ENCODE measurements at places on chromosomes 2 and 18.

DNA sequence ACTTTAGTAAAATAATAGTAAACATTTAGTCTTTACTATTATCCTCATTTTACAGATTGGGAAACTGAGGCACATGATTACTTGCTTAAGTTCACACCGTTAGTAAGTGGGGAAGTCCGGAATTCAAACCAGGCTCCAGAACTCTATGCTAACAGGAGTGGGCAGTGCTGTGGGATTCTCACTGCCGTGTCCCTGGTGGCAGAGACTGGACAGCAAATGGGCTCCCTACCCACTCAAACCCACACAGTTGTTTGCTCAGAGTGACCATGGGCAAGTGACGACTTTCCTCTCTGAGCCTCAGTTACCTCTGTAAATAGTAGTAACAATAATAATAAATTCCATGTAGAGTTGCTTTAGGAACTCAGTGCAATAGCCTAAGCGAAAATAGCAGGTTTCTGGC is 24.0 kb downstream of the MAIP1 start:
- no peak for DNase-seq

DNA sequence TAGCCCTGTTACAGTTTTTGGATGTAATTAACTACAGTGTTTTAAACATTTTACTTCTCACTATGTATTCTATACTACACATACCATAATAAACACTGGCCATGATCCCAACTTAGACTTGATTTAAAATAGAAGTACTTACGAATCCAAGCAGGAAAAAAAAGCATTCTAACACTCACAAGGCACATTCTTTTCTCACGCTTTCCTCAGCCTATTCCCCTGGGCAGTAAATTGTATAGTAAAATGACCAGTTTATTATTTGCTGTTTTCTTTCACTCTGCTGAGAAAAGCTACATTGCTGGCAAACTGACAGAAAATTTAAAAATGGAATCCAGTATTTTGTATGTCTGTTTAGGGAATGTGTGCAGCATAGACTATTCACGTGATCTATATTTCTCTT is 2.8 kb upstream of the TANC1 start:
- no peak for DNase-seq

DNA sequence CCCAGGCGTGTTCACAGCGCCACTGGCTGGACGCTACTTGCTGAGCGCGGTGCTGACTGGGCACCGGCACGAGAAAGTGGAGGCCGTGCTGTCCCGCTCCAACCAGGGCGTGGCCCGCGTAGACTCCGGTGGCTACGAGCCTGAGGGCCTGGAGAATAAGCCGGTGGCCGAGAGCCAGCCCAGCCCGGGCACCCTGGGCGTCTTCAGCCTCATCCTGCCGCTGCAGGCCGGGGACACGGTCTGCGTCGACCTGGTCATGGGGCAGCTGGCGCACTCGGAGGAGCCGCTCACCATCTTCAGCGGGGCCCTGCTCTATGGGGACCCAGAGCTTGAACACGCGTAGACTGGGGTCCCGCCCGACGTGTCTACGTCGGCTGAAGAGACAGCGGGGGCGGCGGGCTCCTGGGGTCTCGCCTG is 891 bp upstream of the KHK start:
- peak; percentile 54 for DNase-seq

- DNase-seq, result no peak
These were observed 371.9 kb downstream of the IRS1 start for GRCh38 chr2:226427538-226428307.

DNA sequence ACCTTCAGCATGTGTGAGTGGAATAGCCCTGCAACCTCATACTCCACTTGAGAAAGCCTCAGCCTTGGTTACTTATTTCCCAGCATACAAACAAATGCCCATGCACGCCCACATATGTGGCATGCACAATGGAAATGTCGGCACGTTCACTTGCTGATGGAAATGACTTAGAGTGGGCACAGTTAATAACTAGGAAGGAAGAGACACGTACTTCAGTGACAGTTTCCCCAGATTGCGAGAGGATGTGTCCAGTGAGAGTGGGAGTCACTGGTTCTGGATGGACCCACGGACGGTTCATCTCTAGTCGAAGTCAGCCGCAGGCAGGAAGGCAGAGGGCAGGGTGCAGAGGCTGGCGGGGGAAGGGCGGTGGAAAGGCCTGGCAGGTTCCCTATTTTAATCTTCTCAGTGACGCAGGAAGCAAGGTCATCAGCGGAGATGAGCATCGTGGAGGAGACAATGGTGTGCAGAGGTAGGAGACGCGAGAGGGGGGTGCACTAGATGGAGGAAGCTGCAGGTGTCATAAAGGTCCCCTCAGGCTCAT is 350.7 kb upstream of the MYT1L start:
- no peak for DNase-seq

GRCh38 chr2:100427627-100428258 is 10.3 kb upstream of the CHST10 start:
- DNase-seq, result peak; percentile 76

DNA sequence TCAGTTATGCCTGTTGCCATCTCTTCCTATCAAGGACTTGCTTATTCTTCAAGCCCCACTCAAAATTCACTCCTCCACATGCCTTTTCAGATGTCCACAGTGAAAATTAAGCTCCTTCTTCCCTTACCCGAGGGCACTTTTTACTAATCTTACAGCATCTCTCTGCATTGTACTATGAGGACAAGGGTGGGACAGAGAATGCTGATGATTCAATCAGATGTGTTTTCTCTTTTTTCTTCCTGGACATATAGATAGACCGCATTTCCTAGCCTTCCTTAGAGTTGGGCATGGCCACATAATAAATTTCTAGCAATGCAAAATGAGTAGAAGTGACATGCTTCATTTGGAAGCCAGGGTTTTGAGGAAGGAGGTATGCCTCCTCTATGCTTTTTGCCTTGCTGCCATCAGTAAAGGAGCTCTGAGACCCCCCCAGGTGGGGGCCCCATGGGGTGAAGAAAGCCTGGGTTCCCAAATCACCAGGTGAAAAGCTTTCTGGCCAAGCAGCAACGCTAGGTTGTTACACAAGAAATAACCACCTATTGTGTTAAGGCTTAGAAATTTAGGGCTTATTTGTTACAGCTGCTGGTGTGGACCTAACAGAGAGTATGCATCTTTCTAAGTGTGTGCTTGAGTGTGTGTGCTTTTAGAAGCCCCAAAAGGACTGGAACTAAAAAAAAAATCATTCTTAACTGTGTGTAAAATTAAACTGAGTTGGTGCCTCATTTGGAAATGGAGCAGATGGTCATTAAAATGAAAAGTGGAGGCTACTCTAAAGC is 424.5 kb downstream of the STK39 start:
- no peak for DNase-seq
